ENCODE measurements at places on chromosomes 12 and 14. TPM values are rescaled to one million over a fixed set of nuclear protein-coding genes. Genes with fewer than 3 reads are reported as not detected.

DNA sequence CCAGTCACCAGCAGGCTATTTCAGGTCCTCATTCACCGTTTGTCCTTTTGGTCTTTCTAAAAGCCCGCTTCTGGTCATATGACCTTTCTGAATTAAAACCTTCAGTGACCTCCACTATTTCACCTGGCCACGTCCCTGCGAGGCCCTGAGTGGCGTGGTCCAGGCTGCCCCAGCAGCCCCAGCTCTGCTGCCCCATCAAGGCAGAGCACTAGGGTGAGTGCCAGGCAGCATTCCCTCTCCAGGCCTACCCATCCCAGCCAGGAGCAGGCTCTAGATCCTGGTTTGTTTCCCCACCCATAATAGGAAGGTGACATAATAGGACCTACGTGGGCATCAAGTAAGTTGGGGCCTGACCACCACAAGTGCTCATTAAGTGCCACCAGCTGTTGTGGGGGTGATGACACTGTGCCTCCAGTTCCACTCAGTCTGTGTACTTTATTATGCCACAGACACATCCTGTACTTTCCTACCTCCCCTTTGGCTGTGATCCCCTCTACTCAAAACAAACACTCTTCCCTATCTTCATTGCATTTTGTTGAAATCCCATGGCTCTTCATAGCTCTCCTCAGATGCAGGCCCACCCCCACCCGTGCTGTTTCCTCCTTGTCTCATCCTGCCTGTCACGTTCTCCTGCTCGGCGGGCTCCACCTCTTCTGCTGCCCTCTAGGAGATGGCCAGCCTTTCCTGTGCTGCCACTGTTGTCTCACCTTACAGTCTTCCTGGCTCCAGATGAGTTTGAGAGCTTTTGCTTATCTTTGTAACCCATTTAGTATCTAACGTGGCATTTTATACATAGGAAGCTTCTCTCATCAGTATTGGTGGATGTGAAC is 21.4 kb downstream of the CKB start:
- H3K4me1 ChIP-seq = no peaks in the 10 kb centered on the region
- no peak for DNase-seq
- H3K27ac ChIP-seq = no peak overlapping the region
- H3K4me3 ChIP-seq = no peak overlapping the region
- H3K27me3 ChIP-seq = no peaks in the 10 kb centered on the region

DNA sequence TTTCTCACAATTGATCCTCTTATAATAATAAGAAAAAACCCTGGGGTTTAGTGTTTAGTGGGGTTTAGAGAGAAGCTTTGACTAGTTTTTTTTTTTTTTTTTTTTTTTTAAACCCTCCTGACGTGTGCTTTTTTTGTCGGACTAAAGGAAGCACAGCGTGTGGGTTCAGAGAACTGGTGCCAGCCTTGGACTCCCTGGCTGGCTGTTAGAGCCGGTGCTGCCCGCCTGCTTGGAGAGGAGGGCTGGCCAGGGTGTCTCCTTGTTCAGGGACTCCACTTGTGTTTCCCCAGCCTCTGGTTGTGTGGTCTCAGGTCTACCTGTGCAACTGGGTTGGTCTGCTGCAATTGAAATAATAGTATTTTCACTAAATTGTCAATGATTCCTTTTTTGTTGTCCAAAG is 54.1 kb upstream of the ASPG start:
- DNase-seq = no peak
- no peak overlapping the region for H3K27ac ChIP-seq
- H3K4me3 ChIP-seq = no peak overlapping the region
- H3K27me3 ChIP-seq = peaks cover 15% of the 10 kb centered on the region
- no peaks in the 10 kb centered on the region for H3K4me1 ChIP-seq

Gene HSPB8
- total RNA-seq = not detected

Gene EPYC
- not detected for total RNA-seq
